ENCODE measurements at places on chromosomes 3 and 15.

- no peak for DNase-seq
Observed at GRCh38 chr15:51796847-51797401, 32.5 kb upstream of the TMOD3 start.

DNA sequence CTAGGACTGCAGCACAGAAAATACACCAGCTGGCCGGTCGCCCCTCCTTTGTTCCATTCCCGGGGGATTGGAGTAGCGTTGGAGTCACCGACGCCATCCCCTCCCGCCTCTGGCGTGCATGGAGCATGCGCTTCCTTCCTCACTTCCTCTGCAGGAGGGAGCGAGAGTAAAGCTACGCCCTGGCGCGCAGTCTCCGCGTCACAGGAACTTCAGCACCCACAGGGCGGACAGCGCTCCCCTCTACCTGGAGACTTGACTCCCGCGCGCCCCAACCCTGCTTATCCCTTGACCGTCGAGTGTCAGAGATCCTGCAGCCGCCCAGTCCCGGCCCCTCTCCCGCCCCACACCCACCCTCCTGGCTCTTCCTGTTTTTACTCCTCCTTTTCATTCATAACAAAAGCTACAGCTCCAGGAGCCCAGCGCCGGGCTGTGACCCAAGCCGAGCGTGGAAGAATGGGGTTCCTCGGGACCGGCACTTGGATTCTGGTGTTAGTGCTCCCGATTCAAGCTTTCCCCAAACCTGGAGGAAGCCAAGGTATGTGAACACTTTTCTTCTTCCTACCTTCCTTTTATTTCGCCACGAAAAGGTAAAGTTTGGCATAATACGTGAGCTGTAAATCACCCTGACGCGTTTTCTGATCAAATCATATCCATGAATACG lies at the start of gene SCG3:
Gene SCG3, plus strand, starts transcription at position 201 of the 661 bp plus-strand sequence. Its CDS starts 253 bp downstream, at position 454.
- no peak for DNase-seq

DNA sequence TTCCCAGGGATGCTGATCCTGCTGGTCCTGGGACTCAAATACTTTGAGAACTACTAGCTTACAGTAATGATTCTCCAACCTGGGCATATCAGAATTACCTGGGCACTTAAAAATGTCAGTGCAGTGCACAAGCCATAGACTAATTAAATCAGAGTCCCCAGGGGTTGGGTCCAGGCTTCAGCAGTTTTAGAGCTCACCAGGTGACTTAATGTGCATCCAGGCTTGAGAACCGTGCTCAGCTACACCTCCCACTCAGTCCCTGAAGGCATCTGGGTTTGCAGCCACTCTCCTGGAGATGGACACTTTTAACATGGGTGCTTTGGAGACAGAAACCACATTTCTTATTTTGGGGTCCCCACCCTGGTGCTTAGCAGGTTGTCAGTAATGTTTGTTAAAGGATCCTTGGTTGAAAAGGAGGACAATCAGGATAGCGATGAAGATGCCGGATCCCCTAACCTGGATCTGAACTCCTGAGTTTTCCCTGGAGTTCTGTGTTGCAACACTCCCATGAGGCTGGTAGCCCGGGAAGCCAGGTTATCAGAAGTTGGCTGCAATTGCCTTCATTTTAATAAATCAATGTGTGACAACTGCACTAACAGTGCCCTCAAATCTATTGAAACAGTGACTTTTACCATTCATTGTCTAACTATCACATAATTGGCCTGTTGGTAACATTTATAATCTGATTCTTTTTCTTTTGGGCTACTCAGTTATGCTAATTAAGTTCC lies 48.1 kb downstream of the BFSP2 start:
- no peak for DNase-seq

DNA sequence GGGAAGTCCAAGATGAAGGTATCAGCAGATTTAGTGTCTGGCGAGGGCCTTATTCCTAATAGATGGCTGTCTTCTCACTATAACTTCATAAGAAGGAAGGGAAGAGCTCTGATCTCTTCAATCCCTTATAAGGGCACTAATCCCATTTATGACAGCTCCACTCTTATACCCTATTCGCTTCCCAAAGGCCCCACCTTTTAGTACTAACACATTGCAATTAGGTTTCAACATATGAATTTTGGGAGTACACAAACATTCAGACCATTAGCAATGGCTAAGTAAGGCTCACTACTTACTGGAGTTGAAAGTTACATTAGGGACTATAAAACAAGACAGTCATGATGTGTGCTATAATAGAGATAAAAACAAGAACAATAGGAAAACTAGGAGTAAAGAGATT lies 118.9 kb downstream of the NECTIN3 start:
- no peak for DNase-seq

DNA sequence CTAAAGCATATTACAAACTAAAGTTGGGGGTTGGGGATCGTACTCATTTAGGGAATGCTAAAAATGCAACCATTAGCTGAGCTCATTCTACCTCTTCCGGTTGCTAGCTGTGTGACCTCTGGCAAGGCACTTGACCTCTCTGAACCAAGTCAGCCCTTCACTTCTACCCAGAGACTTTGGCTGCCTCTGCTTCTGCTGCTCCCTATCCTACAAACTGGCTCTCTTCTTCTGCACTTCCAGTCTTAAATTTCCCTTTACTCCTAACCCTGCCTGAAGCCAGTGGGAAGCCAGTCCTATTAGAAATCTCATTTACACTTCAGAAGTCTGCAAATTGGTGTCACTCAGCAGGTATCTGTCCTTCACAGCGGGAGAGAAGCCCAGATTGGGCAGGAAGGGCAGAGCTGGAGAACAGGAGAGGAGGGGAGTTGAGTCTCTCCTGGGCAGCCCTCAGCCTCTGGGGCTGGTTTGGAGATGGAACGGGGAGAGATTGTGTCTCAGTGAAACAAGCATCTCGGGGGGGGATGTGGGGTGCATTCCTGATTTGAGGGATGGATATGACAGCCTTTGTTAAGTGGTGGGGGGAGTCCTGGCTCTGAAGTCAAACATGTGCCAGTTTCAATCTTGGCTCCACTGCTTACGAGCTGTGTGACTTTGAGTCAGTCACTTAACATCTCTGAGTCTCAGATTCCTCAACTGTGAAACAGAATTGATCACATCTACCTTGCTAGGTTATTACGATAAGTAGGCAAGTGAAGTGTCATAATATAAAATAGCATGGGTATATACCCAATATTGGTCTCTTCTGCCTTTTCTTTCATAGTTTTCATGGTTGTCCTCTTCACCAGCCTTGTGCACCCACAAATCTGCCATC lies 7.8 kb upstream of the AEN start:
- DNase-seq, result no peak

GRCh38 chr3:16960125-16960524 lies 75.4 kb downstream of the PLCL2 start:
- DNase-seq, result no peak

GRCh38 chr3:186217820-186218164 lies 108.9 kb upstream of the ETV5 start:
- no peak for DNase-seq

- DNase-seq, result no peak
Observed at GRCh38 chr3:193119926-193120325, 121.1 kb upstream of the PLAAT1 start.

DNA sequence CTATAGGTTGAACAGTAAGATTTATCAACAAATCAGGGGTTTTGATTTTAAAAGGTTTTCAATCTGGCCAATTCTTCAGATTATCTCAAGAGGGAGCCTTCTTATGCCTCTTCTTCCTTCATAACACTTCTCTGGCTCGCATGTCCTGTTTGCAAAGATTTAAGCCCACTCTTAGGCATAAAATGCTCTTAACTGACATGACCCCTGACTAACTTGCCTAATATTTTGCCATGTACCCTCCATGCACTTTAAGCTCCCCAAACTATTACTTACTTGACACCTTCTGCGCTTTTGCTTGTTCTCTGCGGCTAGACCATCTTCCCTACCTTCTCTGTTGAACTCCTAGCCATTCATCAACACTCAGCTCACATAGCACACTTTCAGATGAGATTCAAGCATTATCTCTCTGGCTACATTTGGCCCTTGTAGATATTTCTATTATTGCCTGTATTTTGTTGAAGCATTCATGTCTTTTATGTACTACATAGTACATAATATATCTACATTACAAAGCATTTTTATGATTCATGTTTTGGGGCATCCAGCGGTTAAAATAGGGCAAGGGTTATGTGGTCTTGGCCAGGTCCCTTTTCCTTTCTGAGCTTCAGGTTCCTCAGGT lies 1.0 kb upstream of the ARIH1 start:
- DNase-seq, result no peak

GRCh38 chr15:81061490-81062253 lies 60.9 kb downstream of the TLNRD1 start:
- DNase-seq, result no peak

- DNase-seq, result no peak
Observed at GRCh38 chr15:81239190-81239589, 42.5 kb downstream of the IL16 start.

GRCh38 chr3:124057420-124057819 lies 65.5 kb upstream of the ROPN1 start:
- DNase-seq, result peak; percentile 66

GRCh38 chr3:51937611-51938450 lies 3.9 kb downstream of the RRP9 start:
- DNase-seq, result no peak

DNA sequence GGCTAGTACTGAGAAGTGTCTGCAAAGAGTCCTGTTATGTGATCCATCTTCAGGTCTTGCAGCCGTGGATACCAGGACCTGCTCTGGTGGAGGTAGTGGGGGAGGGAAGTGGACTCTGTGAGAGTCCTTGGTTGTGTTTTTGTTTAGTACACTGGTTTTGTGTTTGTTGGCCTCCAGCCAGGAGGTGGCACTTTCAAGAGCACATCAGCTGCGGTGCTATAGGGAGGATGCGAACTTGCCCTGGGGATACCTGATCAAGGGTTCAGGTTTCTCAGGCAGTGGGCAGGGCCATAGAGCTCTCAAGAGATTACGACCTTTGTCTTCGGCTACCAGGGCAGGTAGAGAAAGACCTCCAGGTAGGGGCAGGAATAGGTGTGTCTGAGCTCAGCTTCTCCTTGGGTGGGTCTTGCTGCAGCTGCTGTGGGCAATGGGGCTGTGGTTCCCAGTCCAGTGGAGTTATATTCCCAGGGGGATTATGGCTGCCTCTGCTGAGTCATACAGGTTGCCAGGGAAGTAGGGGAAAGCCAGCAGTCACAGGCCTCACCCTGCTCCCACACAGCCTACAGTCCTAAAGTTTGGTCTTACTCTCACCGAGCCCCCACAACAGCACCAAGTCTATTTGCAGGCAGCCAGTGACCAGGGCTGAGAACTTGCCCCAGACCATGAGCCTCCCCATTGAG lies 132.8 kb upstream of the NPHP3 start:
- DNase-seq, result no peak

- DNase-seq, result peak; percentile 61
Observed at GRCh38 chr3:100634493-100635272, 25.3 kb downstream of the ADGRG7 start.

DNA sequence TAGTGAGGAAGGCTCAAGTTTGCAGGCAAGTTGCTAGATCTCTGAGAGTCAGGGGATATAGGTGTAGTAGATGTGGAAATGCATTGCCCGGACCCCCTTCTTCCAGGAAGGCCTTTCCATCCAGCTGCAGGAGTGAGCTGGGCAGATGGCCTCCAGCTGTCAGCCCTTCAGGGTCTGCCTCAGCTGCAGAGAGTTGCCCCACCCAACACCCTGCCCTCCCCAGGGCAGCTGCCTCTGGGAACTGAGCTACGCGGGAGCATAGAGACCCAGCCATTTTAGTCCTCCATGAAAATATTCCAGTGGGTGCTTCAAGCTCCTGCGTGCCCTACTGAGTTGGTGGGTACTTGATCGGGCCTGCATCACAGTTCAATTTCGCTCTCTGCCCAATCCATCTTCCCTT lies 29.6 kb downstream of the SPG21 start:
- DNase-seq, result no peak

DNA sequence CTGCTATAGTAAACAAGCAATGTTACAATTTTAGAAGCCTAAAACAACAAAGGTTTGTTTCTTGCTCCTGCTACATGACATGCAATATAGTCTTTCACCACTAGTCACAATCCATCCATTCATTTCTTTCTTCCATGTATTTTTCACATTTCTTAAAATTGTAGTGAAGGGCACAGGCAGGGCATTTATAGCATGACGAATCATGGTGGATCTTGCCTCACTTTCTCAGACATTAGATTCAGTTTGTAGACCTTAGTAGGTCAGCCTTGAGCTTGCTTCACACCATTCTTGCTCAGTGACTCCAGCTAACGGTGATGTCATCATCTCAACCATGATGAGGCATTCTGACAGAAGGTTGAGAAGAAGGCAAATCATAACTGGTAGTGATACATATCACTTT lies 546.8 kb downstream of the TBL1XR1 start:
- no peak for DNase-seq

GRCh38 chr3:63954182-63954581 lies 42.0 kb upstream of the SCAANT1 start:
- DNase-seq, result no peak

- DNase-seq, result no peak
Observed at GRCh38 chr3:191424881-191425280, 36.1 kb upstream of the PYDC2 start.

DNA sequence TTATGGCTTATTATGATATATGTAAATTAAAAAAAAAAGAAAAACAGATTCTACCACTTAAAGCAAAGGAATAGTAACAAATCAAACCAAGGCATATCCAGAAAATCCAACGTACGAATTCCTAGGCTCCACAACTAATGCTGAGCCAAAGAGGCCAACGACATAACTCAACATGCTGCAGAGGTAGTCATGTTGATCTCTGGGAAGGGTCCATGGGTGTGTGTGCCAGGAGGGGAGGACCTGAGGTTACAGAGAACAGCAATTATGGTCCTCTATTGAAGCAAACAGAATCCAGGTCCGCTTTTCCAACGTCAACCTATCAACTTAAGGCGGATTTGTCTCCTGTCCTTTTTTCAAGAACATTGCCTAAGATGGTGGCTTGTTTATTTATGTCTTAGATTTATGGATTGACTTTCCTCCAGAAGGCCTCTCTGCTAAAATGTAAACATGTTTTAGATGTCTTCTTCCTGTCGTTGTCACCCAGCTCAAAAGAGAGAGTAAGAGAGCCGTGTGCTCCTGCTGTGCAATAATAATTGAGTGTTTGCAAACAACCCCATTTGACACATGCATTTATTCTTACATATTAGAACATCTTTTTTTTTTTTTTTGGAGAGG lies 20.4 kb downstream of the NANOGP8 start:
- no peak for DNase-seq

DNA sequence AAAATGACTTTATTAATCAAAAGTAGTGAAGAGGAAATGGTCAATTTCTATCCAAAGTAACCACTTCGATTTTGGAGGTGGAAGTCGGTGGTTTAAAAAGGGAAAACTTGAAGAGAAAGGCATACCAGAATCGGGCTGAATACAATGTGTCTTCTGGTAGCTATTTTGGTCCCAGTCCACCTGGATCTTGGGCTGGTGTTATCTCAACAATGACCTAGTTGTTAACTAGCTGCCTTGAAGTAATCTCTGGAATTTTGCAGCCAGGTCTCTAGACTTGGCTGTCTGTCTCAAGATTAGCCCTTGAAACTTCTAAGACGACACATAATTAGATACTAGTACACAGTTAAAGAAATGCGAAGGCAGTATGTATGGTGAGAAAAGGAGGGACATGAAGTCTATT lies 409.8 kb downstream of the GRM7 start:
- no peak for DNase-seq

GRCh38 chr3:87979527-87979926 lies 79.3 kb downstream of the CGGBP1 start:
- no peak for DNase-seq
